ENCODE measurements at places on chromosomes 1 and 21. TPM values are rescaled to one million over a fixed set of nuclear protein-coding genes. Genes with fewer than 3 reads are reported as not detected.

ADAMTS5 gene
- not detected for total RNA-seq

RNF186 gene
- not detected for total RNA-seq

CD1D gene
- not detected for total RNA-seq

DHRS3 gene
- total RNA-seq: 75.2 TPM

IL12RB2 gene
- total RNA-seq: 0.48 TPM

DIRAS3 gene
- total RNA-seq: 1.2 TPM

C21orf58 gene
- total RNA-seq: 19.3 TPM

ETNK2 gene
- 15.5 TPM for total RNA-seq

C8B gene
- not detected for total RNA-seq

CNR2 gene
- not detected for total RNA-seq

MMEL1 gene
- total RNA-seq: 1.1 TPM

CELA3A gene
- total RNA-seq: not detected

CCDC24 gene
- total RNA-seq: 2.2 TPM

KANK4 gene
- total RNA-seq: not detected

ACTL8 gene
- not detected for total RNA-seq

LRRC39 gene
- total RNA-seq: 0.40 TPM

ADGRL4 gene
- 205 TPM for total RNA-seq

OR10Z1 gene
- total RNA-seq: not detected

GPR153 gene
- total RNA-seq: 2.8 TPM

UMODL1 gene
- total RNA-seq: not detected

PLPPR4 gene
- total RNA-seq: not detected

PIK3CD gene
- total RNA-seq: 7.3 TPM

HSF2BP gene
- total RNA-seq: 0.67 TPM

AMPD1 gene
- not detected for total RNA-seq

MEX3A gene
- 26.6 TPM for total RNA-seq

CIART gene
- 2.4 TPM for total RNA-seq

BRINP3 gene
- not detected for total RNA-seq

DENND2D gene
- total RNA-seq: 0.42 TPM

FCRL4 gene
- total RNA-seq: not detected

SIM2 gene
- total RNA-seq: not detected

RGS8 gene
- total RNA-seq: not detected

PLA2G5 gene
- total RNA-seq: not detected

HSPB7 gene
- total RNA-seq: not detected

KCNE2 gene
- total RNA-seq: not detected
